ENCODE measurements at places on chromosomes 5 and 9. TPM values are rescaled to one million over a fixed set of nuclear protein-coding genes. Genes with fewer than 3 reads are reported as not detected.

Gene PCDHA9
- total RNA-seq = not detected

Gene ZNF883
- total RNA-seq = 0.34 TPM

GRCh38 chr5:52727020-52727419 is 60.7 kb upstream of the ITGA1 start:
- DNase-seq = no peak

GRCh38 chr9:69265891-69266290 is 59.1 kb upstream of the ENTREP1 start:
- DNase-seq = no peak

All from psoas muscle (tissue), 8 donors.